ENCODE measurements at places on chromosomes 1 and 21.

- no peak for DNase-seq
Measured at GRCh38 chr1:1035291-1035943, 15.5 kb downstream of the AGRN start.

- DNase-seq = no peak
Measured at GRCh38 chr1:58459911-58460310, 86.6 kb downstream of the OMA1 start.

- no peak for DNase-seq
Measured at GRCh38 chr1:231059566-231060193, 19.6 kb upstream of the FAM89A start.

DNA sequence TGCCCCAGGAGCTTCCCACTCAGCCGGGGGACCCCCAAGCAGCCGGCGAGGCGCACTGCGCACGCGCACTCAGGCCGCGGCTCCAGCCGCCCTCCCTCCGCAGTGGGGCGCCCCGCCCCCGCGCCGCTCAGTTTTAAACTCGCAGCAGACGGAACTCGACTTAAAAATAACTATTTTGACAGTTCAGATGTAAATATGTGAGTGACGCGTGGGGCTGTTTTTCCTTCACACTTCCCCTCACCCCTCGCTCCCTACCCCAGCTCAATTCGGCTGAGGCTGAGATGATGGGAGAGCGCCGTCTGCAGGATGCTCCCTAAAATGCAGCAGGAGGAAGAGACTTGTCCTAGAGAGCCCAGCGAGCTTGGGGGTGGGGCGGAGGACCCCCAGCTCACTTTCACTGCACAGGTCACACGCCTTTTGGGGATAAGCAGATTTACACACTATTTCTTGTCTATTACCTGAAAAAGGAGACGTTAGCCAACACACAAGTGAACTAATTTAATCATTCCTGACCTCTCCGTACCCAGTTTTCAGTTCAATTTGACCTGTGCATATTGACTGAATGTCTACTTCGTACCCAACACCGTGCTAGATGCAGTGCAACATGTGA is 8.9 kb upstream of the LEMD1 start:
- DNase-seq = peak; percentile 39

GRCh38 chr1:53629101-53629691 is 109.8 kb downstream of the GLIS1 start:
- DNase-seq = no peak

DNA sequence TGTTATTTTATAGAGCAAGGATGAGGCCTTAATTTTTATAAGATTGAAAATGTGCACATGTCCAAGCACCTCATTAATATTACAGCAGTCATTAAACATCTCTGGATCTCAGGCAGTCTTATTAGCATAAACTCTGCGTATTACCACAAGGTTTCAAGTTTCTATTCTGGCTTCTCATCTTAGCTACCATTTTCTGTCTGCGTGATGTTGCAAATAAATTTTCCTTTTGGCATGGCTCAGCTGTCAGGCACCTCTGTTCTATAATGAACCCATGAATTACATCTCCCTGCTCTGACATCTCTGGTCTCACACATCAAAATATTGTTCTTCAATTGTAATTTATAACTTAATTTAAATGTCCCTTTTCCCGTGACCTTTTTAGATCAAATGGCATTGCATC is 156.5 kb downstream of the SLC45A1 start:
- no peak for DNase-seq

DNA sequence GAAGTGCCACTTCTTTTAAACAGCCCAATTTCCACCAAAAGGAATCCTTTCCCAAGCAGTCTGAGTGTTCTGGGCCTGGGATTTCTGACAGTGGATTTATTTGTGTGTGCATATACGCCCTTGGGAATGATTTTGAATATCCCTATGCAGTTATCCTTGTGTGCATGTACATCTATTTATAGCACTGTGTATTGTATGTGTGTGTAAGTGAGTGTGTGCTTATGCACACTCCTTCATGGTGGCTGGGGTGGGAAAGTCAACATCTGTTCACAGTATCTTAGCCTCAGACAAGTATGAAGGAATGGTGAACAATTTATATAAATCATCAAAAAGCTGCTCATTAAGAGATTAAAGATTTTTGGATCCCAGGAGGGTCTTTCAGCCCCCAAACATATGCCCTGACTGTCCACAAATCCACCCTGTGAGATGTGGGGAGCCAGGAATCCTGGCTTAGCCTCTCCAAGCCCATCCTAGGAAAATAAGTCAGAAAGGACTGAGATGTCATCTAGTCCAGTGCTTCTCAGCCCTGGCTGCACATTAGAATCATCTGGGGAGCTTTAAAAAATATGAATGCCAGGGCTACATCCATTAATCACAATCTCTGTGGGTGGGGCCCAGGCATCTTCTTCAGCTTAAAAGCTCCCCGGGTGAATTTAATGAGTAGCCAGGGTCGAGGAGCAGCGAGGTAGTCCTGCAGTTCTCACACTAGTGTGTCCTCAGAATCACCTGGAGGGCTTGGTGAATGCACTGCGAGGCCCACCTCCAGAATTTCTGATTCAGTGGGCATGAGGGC is 101.4 kb downstream of the PLXNA2 start:
- DNase-seq = no peak

- DNase-seq = no peak
Measured at GRCh38 chr1:73472810-73473209, 725.2 kb downstream of the LRRIQ3 start.

- no peak for DNase-seq
Measured at GRCh38 chr1:76162254-76162653, 87.7 kb downstream of the ST6GALNAC3 start.

- DNase-seq = no peak
Measured at GRCh38 chr1:182626527-182626926, 22.3 kb upstream of the RGS16 start.

- no peak for DNase-seq
Measured at GRCh38 chr1:163367721-163368120, 46.0 kb downstream of the NUF2 start.

DNA sequence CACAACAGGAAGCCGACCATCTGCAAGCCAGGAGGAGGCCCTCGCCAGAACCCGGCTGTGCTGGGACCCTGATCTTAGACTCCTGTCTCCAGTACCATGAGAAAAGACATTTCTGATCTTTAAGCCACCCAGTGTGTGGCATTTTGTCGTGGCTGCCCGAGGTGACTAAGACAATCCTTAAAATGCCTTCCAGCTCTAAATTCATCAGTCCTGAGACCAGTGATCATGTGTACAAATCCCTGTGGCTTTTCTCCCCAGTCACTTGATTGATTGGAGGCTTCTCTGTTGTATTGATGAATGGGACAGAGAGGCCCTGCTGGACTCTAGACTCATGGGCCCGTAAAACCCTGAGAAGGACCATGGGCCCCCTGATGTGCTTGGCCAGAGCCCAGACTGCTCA is 36.1 kb downstream of the B3GALT5 start:
- no peak for DNase-seq

- no peak for DNase-seq
Measured at GRCh38 chr1:243477731-243478290, 222.0 kb downstream of the SDCCAG8 start.

DNA sequence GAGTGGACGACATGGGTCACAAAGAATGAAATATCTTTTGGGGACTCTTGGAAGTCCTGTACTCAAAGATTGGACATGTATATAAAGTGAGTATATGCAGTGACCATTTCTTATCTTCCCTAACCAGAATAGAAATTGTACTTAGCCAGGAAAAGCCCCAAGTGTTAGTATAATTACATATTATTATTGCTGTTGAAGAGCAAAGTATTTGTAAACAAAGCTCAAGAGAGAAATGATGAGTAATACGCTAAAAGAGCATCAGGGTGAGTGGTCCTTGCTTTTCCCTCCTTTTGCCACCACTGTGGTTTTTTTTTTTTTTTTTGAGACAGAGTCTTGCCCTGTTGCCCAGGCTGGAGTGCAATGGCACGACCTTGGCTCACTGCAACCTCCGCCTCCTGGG is 6.4 kb upstream of the CGN start:
- DNase-seq = no peak

DNA sequence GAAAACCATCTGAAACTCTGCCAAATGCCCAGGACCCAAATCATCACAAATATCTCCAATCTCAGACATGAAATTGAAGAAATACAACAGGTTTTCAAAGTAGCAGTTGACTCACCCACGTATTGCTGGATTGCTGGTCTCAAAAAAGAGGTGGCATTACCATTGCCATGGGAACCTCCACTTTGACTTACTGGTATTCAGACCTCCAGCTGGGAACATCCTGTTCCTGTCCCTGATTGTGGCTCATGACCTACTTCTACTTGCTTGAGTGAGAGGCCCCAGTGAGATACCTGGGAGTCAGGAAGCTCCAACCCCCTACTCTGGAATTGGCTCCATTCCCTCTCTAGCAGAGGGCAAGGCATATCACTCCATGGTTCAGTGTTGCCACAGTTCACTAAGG is 64.6 kb downstream of the NMNAT2 start:
- DNase-seq = no peak

GRCh38 chr1:7549277-7550161 is 221.6 kb upstream of the VAMP3 start:
- no peak for DNase-seq

DNA sequence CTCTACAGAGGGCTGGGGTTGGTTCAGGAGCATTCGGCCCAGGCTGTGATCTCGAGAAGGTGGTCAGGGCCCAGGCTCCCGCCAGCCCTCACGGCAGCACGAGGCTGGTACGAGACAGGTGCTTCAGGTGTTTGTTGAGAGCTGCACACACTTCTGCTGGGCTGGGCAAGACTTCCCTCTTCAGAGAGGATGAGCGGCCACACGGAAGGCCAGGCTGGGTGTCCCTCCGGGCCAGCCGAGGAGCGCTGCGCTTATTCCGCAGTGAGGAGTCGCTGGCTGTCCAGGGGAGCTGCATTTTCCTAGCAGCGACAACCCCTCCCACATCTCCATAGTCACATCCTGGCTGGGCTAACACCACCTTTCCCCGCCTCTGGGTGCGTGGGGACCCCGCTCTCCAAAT is 50.5 kb downstream of the PDE9A start:
- no peak for DNase-seq

DNA sequence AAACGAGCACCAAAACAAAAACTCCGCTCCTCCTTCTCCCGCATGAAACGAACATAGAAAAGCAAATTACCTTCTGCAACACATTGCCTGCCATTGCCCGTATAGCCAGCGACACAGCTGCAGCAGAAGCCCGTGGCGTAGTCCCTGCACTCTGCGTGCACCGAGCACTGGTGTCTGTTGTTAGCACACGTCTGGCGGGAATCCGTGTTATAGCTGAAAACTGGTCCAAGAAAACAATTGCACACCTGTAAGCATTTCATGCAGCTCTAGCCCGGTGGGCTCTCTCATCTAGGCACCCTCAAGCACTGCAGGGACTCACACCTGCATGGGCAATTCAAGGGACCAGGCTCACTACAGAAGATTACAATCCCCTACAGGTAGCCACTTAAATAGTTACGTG is 26.9 kb downstream of the NID1 start:
- no peak for DNase-seq

- DNase-seq = no peak
Measured at GRCh38 chr1:186878356-186878755, 49.6 kb downstream of the PLA2G4A start.

- DNase-seq = no peak
Measured at GRCh38 chr1:212728606-212729005, 29.0 kb upstream of the BATF3 start.

DNA sequence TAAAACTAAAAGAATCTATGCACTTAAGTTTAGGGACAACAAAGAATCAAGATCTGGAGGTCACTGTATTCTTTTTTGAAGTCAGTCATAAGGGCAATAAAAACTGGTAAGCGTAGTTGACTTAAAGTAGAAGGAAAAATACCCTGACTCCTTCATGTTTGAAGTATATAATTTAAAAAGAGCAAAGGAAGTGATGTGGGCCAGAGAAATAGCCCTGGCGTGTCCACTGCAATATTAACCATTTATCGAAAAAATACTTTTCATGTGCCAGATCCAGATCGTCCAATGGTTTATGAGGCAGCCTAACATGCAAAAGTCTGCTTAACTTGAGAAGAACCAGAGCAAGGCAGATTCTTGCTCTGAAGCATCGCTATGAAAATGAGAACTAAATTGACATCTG is 162.0 kb downstream of the COQ8A start:
- no peak for DNase-seq

- no peak for DNase-seq
Measured at GRCh38 chr1:54159733-54160316, 7.0 kb upstream of the CDCP2 start.

DNA sequence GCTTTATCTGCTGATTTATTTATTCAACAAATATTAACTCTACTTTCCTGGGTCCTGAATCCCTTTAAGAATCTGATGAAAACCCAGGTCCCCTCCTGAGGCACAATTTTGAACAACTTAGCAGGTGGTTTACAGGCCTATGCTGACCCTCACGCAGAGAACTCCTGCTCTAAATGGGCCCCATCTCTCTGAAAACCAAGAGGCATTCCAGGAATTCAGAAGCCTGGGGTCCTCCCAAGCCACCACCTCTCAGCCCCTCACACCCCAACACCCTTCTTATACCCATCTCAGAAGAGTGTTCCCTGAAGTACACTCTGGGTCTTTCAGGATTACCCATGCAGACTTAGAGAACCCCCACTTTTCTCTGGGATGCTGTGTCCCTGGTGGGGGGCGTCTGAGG is 34.5 kb downstream of the LHX4 start:
- DNase-seq = no peak

DNA sequence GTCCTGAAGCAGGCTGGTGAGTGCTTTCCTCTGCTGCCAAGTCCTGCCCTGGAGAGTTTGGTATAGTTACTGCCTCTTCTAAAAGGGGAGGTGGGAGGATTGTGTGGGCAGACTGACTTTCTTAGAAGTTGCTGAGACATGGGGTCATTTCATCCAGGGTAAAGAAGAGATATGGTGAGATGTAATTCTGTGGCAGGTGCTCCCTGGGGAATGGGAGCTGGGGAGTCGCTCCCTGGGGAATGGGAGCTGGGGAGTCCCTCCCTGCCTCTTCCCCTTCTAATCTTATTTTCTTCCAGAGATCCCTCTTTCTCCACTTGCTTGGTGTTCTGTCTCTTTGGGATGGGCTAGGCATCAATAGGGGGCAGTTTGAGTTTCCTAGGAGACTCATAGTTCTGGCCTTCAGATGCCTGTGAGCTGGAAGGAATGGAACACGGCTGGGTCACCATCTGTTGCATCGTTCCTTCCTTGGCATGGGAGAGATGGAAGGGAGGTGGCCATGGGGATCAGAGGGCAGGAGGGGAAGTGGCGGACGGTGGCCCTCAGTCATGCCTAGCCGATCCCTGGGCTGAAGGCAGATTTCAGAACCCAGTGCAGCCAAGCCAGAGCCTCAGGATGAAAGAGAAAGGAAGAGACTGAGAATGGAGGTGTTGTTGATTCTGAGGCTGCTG is 59.0 kb downstream of the NFASC start:
- DNase-seq = no peak
